Activated CD4-positive, alpha-beta T cell treated with anti-CD3 and anti-CD28 coated beads, Interleukin-2, amount 50 U/mL, for 16 hours (primary cell): ENCODE measurements at places on chromosomes 13 and 19.

DNA sequence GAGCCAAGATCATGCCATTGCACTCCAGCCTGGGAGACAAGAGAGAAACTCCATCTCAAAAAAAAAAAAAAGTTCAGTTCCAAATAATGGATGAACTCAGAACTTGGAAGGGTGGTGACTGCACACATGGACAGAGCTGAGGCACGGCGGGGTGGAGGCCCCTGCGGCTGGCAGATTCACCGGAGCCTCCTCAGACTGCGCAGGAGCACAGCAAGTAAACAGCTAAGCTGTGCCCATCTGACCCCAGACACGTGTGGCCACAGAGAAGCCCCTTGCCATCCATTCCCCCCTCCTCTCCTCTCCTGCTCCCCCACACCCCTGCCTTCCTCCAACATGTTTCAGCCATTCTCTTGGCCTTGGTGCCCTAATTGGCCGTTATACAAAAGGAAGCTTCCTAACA, 15.6 kb upstream of the PROZ start:
- DNase-seq = no peak

DNA sequence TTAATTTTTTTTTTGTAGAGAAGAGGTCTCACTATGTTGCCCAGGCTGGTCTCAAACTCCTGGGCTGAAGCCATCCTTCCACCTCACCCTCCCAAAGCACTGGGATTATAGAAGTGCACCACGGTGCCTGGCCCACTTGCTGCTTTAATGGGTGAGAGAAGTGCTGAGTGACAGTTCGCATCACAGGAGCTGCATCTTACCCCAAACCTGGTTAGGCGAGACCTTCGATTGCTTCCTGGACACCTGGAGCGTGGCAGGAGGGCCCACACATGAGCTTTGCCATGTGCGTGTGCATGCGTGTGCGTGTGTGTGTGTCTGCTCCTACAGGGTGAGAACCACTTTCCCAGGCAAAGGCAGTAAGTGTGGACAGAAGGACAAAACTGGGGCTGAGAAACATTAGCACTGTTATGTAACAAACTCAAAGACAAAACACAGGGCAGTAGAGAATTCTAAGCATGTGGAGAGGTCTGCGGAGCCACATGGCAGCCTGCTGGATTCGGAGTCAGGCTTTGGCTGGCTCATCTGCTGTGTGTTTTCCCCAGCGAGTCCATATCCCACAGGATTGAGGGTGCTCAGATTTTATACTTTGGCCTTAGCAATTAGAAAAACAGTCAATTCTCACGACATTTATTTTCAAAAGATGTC, 11.7 kb upstream of the MTIF3 start:
- DNase-seq = no peak

- DNase-seq = no peak
Observed at GRCh38 chr13:110557610-110558305, 3.8 kb downstream of the RAB20 start.

DNA sequence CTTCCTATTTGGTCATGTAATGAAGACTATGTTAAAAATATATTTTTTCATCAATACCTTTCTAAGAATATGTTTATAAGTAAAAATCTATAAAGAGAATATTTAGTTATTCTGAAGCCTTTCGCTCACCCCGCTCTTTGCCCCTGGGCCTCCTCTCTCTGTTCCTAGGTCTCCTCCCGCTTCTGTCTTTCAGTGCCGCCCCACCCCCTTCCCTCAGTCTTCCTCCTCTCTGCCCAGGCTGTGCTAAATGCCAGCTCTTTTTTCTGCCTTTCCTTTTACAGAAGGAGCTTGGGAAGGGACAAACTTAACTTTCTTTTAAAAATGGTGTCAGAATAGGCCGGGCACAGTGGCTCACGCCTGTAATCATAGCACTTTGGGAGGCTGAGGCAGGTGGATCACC, 22.8 kb downstream of the HIF3A start:
- no peak for DNase-seq

DNA sequence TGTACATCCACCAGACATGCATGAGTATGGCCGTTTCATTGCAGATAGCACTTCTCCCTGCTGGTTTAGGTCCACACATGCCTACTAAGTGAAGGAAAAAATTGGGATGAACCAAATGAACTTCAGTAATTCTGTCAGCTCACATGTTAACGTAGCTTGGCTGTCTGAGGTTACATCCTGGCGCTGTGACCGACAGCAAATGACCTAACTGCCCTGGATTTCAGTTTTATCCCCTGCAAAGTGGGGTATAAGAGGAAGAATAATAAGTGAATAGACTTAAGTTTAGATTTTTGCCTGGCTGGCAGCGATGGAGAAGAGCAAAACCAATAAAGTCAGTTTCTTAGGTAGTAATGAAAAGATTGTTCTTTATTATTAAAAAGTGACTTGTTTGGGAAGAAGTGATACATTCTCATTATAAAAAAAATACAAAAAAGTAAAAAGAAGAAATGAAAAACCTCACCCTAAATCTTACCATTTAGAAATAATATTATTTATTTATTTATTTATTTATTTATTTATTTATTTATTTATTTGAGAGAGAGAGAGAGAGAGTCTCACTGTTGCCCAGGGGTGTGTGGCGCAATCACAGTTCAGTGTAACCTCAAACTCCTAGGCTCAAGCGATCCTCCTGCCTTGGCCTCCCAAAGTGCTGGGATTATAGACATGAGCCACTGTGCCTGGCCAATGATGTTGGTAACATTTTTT, 4.2 kb upstream of the RNF113B start:
- no peak for DNase-seq

DNA sequence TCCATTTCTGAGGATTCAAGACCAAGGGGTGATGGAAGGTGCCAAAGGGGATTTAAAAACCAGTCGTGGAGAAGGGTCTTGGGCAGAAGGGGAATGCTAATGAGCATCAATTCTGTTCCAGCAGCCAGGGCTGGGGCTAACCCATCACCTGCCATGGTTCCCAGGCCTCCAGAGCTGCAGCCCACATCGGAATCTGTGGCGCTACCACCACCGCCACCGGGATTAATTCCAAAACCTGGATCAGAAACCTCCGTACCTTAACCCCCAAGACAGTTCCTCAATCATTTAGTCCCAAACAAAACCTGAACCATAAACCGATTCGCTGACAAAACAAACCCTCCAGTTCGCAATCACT, 583 bp downstream of the ZNF615 start:
- DNase-seq = no peak

DNA sequence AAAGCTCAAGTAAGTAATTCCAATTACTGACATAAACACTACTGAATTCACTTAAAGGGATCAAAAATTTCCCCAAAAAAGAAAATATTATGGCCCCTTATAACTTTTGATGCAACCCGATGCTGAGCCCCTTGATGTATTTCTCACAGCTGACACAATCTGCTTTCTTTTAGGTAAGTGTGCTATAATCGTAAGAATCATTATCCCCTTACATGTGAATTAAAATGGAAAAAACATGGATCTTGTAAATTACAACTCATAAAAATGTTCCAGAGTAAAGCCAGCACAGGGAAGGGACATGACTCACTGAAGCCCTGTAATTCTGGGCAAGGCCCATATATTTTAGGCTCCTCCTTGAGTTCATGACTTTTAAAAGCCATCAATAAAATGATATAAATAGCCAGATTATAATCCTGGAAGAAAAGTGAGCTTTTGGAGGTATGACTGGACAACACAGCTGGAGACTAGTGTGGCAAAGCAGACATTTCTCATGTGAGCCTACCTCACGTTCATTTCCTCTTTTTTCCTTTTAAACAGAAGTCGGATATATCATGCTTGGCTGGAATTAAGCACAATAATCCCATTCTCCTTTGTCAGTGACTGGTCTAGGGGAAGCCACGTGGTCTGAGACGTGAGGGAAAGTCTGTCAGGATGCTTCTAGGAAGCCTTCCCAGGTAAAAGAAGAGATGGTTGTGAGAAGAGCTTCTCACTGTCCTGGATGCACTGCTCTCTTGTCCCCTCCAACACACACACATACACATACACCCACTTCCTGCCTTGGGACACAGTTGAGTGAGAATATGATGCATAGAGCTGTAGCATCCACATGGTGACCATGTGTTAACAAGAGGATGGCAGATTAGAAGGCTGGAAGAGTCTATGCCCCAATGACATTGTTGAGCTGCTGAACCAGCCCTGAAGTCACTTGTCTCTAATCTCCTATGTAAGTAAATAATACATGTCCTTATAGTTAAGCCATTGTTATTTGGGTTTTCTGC, 165.4 kb downstream of the RGCC start:
- no peak for DNase-seq
